HepG2 (cell line): ENCODE measurements at places on chromosomes 1 and 21. TPM values are rescaled to one million over a fixed set of nuclear protein-coding genes. Genes with fewer than 3 reads are reported as not detected.

ARHGAP29 gene
- 12.2 and 18.3 TPM in 2 replicates for polyA plus RNA-seq

CLEC20A gene
- polyA plus RNA-seq = not detected in 2 replicates

SPRR2G gene
- not detected in 2 replicates for polyA plus RNA-seq

- peak; percentile 97 for DNase-seq
These were observed 111.7 kb upstream of the IRF2BP2 start for GRCh38 chr1:234721476-234722269.

ADAM30 gene
- polyA plus RNA-seq = not detected in 2 replicates

DNA sequence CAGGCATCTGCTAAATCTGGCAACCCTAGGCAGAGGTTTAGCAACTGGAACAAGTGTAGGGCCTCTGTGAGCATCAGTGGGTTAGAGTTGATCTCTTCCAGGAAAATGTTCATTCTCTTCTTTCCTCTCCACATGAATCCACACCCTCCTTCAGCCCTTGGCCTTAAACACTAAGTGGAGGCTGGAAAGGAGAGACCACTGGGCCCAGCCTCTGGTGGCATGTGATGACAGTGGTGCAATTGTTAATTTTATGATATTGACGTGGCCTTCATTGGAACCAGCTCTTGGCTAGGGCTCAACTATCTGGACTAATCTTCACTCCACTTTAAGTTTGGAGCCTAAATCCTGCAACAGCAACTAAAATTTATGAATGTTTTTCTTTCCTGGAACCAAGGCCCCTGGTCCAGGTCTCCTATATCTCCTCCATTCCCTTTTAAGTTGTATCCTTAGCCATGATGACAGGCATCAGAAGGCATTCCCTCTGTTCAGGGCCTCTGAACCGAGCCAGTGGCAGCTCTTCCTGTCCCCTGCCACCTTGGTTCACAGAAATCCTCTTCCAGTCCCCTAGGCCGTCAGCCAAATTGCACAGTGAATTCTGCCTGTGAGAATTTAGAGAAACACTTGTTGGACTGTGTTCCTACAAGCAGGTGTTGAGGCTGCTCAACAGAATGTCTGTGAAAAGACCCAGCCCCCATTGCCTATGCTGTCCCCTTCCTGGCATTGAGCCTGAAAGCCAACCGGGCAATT is 132.2 kb downstream of the PSMG1 start:
- no peak for DNase-seq

DNA sequence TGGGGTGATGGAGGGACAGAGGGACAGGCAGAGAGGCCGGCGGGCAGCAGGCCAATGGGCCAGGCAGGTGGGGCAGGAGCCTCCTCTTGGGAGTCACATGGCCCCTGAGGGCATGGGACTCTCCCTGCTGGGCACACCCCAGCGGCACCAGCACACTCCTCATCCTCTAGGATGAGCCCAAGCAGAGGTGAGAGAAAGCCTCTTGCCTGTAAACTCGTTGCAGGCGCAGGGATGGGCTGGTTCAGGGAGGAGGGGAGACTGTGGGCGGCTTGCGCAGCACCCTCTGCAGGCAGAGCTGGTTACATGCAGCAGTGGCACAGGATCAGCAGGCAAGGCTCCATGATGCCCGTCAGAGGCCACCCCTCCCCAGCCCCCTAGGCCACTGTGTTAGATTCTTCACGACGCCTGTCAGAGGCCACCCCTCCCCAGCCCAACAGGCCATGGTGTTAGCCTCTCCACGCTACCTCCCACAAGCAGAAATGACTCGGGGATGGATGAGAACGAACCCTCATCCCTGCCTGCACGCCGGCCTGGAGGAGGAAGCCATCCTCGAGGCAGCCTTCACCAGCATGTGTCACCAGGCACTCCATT is 209.7 kb upstream of the VAMP3 start:
- no peak for DNase-seq

TEX38 gene
- polyA plus RNA-seq = 0.07 and 0.18 TPM in 2 replicates

- no peak for DNase-seq
These were observed 64.7 kb upstream of the NFIA start for GRCh38 chr1:61017651-61018050.

GRCh38 chr21:37916310-37917051 is at the start of gene KCNJ6:
TSS of gene KCNJ6 (minus strand) at chr21:37916457. CDS start at chr21:37840682, 75,775 bp downstream.
- DNase-seq = peak; percentile 3

DNA sequence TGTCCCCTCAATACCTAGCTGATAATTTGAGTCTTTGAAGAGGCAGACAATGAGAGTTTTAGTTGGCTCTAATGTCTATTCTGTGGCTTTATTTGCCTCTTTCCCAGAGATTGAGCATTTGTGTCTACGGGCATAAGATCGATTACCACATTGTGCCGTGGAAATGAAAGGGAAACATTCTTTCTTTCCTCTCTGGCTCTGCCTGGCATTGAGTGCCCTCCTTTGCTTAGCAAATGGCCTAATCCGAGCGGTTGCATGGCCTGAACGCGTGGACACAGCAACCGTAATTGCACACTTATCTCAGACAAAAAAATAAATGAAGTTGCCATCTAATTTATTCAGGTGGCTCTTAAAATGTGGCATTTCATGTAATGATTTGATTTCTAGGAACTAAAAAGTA is 247.9 kb downstream of the ADGRL2 start:
- DNase-seq = no peak

DNA sequence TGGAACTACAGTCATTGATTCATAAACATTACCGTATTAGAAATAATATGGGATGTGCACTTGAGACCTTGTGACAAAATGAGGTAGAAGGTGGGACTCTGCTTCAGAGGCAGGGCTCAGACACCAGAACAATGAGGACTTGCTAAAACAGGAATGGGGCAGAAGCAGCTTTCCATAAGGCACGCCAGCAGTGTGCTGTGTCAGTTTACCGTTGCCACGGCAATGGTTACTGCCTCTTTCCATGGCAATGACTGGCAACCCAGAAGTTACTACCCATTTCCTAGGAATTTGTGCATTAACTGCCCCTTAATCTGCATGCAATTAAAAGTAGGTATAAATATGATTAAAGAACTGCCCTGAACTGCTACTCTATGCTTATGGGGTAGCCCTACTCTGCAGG is 169.0 kb downstream of the CHRM3 start:
- no peak for DNase-seq

ETV3 gene
- 4.2 and 4.6 TPM in 2 replicates for polyA plus RNA-seq

DNA sequence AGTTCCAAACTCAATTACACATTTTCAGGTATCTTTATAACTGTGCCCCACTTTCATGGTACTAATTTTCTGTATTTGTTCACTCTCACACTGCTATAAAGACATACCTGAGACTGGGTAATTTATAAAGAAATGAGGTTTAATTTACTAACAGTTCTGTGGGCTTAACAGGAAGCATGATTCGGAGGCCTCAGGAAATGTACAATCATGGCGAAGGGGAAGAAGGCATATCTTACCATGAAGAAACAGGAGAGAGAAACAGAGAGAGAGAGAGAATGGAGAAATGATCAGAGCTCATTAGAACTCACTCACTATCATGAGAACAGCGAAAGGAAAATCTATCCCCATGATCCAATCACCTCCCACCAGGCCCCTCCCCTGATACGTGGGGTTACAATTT is 874.1 kb upstream of the B3GALT2 start:
- no peak for DNase-seq

GRCh38 chr1:159951551-159951950 is 2.5 kb downstream of the SLAMF9 start:
- no peak for DNase-seq

OR2T11 gene
- not detected in 2 replicates for polyA plus RNA-seq

- no peak for DNase-seq
These were observed 111.4 kb downstream of the KCND3 start for GRCh38 chr1:111878091-111878490.

UTS2 gene
- polyA plus RNA-seq = not detected in 2 replicates

DNA sequence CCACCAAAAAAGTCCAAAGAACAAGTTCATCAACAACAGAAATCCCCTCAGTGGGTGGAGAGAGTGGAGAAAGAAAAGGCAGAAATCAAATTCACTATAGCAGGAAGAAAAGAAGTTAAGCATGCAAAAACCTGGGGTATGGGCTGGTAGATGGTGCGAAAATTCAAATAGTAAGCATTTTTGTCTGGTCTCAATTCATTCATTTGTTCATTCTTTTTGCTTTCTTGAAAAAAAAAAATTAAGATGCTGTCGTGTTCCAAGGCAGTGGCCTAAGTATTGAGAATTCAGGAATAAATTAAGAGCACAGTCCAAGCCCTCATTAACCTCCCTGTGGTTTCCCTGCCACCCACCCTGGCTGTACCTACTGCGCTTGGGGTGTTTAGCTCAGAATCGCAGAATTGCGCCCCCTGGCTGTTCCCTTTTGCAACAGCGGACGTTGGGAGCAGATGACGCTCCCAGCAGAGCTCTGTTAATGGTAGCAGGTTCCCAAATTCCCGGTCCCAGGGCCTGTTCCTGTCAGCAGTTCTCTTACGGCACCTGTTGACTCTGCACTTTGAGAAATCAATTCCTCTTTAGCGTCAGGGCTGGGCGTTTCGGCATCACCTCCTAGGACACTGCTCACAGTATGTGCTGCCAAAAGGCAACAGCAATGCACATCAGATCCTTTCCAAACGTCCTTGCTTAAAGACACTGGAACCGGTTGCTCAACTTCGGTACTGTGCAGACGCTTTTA is 34.0 kb upstream of the SSX2IP start:
- DNase-seq = peak; percentile 17

DNA sequence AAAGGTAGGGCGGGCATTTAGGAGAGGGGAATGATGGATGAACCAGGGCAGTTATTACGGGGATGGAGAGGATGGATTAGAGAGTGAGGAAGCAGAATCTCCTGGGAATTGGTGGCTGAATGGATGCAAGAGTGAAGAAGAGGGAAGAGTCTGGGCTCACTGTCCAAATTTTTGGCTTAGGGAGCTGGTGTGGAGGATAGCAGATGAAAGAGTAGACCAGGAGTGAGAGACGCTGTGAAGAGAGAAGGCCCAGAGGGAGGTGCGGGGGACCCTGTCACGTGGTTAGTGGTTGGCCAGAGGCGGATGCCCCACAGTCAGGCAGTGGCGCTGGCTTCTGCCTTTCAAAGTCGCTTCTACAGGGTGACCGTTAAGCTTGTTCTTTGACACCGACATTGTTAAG is 78.4 kb downstream of the PEX14 start:
- DNase-seq = no peak

DNA sequence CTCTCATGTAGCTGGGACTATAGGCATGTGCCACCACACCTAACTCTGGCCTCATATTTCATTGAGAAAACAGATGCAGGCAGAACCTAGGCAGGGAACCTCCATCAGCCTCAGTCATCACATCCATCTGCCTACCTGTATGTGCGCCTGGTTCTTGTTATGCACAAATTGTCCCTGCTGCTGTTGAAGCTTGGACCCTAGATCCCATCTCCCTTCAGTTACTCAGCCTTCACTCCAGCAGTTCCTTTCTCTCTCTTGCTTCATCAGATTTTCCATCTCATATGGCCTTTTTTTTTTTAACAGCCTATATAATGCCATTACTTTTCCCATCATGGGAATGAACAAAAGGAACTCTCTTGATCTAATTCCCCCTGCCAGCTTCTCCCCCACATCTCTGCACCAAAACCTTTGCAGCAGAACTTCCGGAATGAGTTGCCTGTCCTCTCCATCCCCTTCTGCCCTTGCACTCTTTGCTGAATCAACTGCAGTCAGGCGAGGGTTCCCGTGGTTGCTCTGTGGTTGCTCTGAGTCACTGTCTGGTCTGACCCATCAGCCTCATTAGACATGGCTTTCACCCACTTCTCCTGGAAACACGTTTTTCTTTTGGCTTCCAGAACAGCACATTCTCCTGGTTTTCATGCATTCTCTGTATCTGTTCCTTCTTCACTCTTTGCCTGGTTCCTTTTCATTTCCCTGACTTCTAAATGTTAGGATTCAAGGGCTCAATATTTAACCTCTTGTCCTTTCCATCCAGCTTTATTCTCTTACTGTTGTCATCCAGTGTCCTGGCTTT is 41.5 kb downstream of the UBE4B start:
- no peak for DNase-seq

- no peak for DNase-seq
These were observed 45.1 kb upstream of the SCCPDH start for GRCh38 chr1:246678816-246679793.

GRCh38 chr1:64041371-64042131 is 161.9 kb upstream of the UBE2U start:
- no peak for DNase-seq

DNA sequence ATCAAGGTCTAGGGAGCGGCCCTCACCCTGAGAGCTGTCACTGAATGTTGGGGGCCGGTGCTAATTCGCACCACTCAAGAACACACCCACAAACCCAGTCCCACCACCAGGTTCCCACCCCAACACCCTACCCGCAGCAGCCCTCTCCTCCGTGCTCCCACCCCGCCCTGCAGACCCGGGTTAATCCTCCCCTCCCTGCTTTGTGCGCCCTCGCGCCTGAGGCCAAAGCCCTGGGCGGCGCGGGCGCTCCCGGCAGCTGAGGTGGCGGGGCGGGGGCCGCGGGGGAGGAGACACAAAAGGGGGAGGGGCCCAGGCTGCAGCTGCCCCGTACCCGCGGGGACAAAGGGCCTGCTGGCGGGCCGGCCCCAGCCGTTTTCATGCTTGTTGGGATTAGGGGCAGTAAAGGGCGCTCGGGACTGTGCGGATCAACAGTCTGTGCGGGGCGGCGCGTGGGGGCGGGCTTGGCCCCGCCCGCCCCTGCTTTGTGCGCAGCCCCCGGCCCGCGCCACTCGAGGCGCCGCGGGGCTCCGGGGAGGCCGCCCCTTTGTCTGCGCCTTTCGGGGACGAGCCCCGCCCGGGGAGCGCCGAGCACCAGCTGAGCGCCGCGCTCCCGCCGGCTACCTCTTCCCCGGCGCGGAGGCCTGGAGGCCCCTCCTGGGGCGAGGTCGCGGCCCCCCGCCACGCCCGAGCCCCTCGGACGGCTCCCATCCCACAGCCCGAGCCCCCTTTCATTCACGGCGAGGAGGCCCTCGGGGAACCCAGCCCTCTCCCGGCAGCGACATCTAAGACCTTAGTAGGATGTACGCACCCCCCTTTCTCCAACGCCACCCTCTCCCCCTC is 10.9 kb downstream of the C1orf216 start:
- no peak for DNase-seq

CD52 gene
- polyA plus RNA-seq = 0.32 and 0.93 TPM in 2 replicates

CA6 gene
- not detected in 2 replicates for polyA plus RNA-seq

GRCh38 chr1:24415910-24416665 is 486 bp downstream of the NIPAL3 start:
- no peak for DNase-seq
